ENCODE measurements at places on chromosomes 16 and 17. TPM values are rescaled to one million over a fixed set of nuclear protein-coding genes. Genes with fewer than 3 reads are reported as not detected.

DNA sequence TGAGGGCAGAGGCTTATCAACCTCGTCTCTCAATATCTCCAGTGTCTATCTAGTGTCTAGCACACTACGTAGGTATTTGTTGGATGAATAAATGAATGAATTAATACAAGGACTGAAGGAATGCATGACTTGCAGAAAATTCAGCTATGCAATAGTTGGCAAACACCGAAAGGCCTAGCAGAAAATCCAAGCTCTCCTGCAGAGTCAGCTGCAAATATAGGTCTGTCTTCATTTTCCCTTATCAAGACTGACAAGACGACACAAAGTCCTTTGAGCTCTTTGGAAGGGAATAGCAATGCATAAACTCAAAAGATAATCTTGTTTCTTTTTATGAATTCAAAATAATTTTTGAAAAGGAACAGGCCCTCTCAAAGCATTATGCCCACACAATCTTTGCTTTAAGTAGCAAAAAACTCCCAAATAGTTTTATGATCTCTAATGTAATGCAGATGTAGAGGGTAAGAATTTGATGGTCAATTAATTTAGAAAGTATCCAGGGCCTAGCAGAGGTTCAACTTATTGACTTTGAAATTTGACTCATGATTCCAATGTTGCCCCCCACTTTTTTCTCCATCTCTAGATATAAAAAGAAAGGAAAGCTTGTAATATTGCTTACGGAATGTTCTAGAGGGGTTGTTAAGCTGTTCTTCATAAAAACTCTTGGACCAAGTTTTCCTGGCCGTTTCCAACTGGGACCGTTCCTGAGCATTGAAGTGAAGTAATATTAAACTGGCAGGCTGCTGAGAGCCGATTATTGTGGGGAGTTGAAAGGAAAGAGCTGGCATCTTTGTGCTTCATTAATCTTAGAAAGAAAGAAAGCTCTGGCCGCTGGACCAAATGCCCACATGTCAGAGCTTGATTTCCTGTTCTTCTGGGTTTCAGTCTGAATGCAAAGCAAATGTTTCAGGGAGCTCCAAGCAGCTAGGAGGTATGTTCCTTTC lies 227.3 kb downstream of the HS3ST3A1 start:
- H3K36me3 ChIP-seq = no peaks in the 10 kb centered on the region
- no peak overlapping the region for H3K27ac ChIP-seq
- DNase-seq = no peak
- H3K4me1 ChIP-seq = no peaks in the 10 kb centered on the region
- H3K27me3 ChIP-seq = no peaks in the 10 kb centered on the region

Gene PYY
- not detected for total RNA-seq

Gene RBFOX1
- 0.28 TPM for total RNA-seq

Gene CHST5
- total RNA-seq = 1.00 TPM

Measured in ovary (tissue), 10 donors.